ENCODE measurements at places on chromosomes 11 and 22.

DNA sequence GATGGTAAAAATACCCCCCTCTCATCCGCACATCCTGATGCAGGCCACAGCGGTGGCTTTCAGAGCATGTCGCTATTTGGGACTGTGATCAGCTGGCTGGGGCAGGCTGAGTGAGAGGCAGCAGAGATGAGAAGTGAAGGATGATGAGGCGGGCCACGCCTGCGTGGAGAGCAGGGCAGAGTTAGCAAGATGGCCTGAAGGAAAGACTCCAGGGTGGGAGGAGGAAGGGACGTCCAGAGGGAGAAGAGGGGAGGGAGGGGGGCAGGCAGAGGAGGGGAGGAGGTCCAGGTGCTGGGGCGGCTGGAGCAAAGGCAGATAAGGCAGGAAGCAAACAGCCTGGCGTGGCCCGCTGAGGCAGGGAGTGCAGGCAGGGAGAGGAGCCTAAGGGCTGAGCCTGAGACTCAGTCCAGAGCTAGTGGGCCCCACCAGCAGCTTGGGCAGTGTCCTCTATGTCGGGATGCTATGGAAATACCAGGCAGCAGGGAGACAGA, 29.1 kb downstream of the LRFN4 start:
- DNase-seq, result no peak

- DNase-seq, result no peak
These were observed at the start of gene MMP8 for GRCh38 chr11:102724904-102725500. Gene MMP8, minus strand, starts transcription at chr11:102724954. Its CDS starts 99 bp downstream, at chr11:102724855.

GRCh38 chr11:107916671-107917241, 11.5 kb upstream of the RAB39A start:
- DNase-seq, result peak; percentile 9

DNA sequence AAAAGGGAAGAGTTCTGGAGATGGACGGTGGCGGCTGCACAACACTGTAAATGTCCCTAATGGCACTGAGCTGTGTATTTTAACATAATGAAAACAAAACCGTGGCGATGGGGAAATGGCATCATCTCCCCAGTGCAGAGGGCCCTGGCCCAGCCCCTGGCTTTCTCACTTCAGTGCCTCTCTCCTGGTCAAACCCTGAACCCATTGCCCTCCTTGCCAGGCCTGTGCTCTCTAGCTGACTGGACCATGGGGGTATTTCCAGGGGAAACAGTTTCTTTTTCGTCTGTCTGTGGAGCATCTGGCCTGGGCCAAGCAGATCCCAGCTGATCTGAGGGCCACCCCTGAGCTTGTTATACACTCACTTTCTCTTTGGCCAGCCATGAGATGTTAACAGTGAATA, 17.4 kb upstream of the NAP1L4 start:
- no peak for DNase-seq

DNA sequence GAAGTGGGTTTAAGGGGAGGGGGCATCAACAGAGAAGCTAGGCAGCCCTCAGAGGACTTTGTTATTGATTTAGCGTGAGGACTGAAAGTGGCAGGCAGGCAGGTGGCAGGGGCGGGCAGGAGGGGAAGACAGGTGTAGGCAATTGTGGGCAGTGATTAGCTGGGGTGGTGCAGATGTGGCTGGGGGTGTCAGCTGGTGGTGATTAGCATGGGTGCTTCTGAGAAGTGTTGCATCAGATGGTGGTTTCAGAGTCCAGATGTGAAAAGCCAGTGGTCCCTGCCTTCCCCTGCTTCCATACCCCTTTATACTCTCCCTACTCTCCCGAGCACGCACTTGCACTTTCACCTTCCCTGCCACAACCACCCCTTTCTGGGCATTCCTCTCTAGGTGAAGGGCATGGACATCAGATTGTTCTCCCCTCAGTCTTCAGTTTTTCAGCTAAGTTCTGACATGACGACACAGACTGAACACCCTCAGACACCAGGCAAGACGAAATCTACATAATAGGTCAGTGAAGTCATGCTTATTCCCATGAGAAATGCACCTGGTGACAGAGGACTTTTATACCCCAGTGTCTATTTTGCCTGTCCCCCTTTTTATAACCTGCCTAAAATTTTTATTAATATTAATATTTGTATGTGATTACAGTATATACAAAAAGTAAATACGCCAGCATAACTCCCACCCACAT, 435.7 kb upstream of the CADM1 start:
- peak; percentile 92 for DNase-seq

DNA sequence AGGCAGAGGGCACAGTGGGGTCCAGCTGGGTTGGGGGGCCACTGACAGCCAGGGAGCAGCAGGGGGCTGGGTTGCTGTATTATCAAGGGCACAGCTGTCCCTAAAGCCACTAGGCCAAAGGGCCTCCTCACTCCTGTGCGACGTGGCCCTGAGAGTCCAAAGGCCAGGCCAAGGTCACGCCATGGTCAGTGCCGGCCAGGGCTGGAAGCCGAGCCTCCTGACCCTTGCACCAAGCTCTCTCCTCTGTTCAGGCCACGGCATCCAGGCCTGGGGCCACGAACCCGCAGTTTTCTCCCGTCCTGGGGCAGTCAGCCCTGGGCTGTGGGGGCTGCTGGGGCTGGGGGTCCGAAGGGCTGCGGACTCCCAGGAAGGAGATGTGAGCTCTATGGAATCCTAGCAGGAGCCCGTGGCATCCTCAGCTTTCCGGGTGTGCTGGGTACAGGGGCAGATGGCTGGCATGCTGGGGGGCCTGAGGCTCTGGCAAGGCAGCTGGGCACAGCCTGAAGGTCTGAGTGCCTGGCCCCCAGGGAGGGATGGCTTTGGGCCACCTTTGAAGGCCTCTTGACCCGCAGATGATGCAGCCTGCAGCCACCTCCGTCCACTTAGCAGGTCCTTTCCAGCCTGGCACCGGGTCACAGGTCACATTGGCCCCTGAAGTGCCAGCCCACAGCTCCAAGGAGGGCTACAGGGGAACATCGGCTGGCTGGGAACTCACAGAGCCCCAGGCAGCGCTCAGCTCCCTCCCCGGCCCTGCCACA, 17.3 kb upstream of the PPARA start:
- DNase-seq, result no peak

- DNase-seq, result no peak
These were observed 145.5 kb downstream of the RBFOX2 start for GRCh38 chr22:35883031-35883620.

GRCh38 chr22:45672564-45673481, 1.2 kb downstream of the ATXN10 start:
- no peak for DNase-seq

GRCh38 chr22:38783095-38783615, 10.8 kb downstream of the DNAL4 start:
- DNase-seq, result no peak

GRCh38 chr11:102615894-102616432, 9.2 kb downstream of the MMP20 start:
- DNase-seq, result no peak

- DNase-seq, result no peak
These were observed 23.8 kb downstream of the POU2AF2 start for GRCh38 chr11:111269146-111269868.

- no peak for DNase-seq
These were observed 74.1 kb downstream of the LRP5 start for GRCh38 chr11:68386331-68386978.

DNA sequence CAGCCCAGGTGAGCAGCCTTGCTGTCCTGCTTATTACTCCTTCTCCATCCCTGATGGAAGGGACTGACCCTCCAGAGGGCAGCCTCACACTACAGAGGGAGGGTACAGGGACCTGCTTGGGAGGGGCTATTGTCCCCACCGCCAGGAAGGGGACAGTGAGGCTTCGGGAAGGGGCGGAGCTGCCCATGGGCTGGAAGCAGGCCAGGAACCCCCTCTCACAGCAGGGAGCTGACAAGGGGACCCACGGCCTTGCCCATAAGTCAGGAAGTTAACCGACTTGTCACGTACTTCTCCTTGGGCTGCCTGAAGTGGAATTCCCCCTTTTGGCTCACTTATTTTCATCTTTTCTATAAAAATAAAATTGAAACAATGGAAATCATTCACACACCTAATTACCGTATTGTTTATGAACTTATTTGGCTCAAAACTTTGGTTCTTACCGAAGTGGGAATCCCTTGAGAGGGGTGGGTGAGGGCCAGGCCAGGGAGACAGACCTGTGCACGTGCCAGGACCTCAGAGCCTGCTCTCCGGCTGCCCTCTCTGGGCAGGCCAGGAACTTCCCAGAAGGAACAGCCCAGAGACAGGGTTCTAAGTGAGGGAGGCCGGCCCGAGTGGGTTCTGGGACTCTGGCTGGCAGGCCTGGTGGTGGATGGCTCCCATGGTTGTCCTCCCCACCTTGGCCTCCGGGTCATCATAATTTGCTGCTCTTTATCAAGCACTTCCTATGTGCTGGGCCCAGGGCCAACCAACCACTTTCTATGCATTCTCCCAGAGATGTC, 5.8 kb downstream of the MGAT3 start:
- DNase-seq, result no peak

DNA sequence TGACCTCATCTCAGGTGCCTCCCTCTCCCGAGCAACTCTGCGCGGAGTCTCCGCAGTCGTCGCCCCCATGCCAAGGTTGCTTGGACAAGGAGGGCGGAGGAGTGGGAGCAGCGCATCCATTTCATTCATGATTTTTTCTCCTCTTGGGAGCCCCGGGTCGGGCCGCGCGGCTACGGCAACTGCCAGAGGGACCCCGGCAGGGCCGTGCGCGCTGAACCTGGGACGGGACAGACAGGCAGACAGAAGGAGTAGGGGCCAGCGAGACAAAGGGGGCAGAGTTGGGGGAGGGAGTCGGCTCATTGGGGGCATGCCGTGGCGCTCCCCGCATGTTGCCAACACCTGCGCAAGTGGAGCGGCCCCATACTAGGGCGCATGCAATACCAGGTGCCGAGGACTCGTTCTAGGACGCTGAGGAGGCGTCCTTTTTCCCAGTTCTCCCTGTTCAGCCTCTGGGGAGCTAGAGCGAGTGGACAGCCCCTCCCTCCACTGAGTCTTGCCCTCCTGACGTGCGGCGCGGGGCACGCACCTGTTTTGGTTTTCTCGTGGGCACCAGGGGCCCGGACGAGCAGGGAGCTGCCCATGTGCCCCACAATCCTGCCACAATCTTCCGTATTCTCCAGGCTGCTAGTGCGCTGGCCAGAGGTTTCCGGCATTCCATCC, 501 bp upstream of the PTPN5 start:
- DNase-seq, result no peak

- no peak for DNase-seq
These were observed 7.9 kb upstream of the SH3BP1 start for GRCh38 chr22:37631448-37632173.

DNA sequence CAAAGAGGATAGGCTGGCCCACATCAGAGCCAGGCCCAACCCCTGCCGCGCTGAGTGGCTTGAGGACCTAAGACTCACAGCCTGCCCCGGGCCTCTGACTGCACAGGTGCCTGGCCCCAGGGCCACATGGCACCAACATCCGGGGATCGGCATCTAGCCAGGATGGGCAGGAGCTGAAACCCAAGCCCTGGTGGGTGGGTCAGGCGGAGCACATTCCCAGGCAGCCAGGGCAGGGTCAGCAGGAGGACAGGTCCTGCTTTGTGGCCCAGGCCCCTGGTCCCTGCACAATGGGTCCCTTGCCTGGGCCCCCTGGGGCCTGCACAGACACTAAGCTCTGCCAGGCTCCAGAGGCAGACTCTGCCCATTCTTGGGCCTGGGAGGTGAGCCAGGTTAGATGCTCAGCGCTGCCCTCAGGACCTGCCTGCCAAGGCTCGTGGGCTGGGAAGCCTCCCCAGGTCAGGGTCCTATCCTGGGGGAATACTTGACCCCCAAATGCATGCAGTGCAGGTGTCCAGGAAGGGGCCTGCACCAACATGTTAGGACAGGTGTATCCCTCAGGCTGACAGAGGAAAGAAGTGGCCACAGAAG, 33.5 kb downstream of the ARVCF start:
- no peak for DNase-seq

GRCh38 chr22:47460861-47461260, 698.4 kb downstream of the TBC1D22A start:
- no peak for DNase-seq

- no peak for DNase-seq
These were observed 75.6 kb upstream of the HORMAD2 start for GRCh38 chr22:30004694-30005093.

DNA sequence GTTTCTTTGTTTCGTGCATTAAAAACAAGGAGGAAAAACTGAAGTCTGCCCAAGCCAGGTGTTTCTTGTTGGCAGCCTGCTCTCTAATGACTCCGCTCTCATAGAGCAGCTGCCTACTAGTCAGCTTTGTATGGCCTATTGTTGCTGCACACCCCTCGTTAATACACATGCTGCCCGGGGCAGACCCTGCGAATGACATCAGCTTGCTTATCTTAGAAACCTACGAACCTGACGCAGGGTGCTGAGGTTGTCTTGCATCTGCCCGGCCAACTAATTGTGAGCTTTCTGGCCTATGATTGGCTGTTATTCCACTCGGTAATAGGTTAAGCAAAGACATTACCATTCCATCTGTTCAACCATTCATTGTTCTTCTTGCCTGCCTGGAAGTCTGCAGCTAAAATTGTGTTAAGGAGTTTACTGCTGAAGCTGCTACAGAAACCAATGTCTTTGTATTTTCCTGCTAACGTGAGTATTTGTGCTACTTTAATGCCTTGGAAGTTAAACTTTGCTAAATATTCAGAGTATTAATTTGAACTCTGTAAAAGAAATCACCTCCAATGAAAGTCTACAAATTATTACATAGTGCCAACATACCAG, 37.5 kb downstream of the ZC3H12C start:
- DNase-seq, result peak; percentile 92

- no peak for DNase-seq
These were observed 94.0 kb upstream of the B3GAT1 start for GRCh38 chr11:134506046-134506445.

GRCh38 chr11:72719551-72719950, 32.7 kb downstream of the ARAP1 start:
- no peak for DNase-seq

- no peak for DNase-seq
These were observed 71.2 kb downstream of the KIRREL3 start for GRCh38 chr11:126929179-126930061.

GRCh38 chr11:11246166-11246565, 106.9 kb downstream of the CSNK2A3 start:
- no peak for DNase-seq

DNA sequence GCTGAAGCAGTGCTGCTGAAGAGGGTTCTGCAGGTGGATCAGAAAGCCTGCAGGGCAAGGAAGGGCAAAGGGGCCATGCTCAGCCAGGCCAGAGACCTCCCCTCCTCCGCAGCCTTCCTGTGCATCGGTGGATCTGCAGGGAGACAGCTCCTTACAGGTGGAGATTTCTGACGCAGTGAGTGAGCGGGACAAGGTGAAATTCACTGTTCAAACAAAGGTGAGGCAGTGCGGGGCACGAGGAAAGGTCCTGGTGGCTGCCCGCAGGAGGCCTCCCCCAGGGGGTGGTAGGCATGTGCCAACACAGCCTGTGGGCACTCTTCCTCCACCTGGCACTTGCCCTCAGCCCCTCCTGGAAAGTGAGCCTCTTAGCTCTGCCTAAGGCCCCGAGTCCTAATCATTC, 8.6 kb downstream of the CFL1 start:
- no peak for DNase-seq

- DNase-seq, result no peak
These were observed 350.5 kb downstream of the CNTN5 start for GRCh38 chr11:99371257-99371656.

GRCh38 chr11:6650980-6651379, 4.6 kb downstream of the DCHS1 start:
- DNase-seq, result no peak

All from NCI-H510A (cell line).